ENCODE measurements at places on chromosomes 12 and 14.

DNA sequence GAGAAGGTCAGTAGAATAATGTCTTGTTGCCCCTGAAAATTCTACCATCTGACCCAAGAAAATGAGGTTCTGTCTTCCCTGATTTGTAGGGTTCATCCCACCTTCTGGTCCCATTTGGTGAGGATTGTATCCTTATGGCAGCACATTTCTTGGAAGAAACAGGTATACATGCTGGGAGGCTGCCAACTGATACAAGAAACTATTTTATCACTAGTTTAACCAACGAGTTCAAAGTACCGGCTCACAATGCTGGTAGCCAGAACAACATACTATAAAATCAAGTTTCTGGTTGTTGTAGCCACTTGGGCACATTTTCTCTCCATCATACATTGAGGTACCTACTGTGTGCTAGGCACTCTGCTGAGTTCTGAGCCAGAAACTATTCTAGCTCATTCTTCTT lies 7.1 kb upstream of the KCNH3 start:
- no peak for DNase-seq

DNA sequence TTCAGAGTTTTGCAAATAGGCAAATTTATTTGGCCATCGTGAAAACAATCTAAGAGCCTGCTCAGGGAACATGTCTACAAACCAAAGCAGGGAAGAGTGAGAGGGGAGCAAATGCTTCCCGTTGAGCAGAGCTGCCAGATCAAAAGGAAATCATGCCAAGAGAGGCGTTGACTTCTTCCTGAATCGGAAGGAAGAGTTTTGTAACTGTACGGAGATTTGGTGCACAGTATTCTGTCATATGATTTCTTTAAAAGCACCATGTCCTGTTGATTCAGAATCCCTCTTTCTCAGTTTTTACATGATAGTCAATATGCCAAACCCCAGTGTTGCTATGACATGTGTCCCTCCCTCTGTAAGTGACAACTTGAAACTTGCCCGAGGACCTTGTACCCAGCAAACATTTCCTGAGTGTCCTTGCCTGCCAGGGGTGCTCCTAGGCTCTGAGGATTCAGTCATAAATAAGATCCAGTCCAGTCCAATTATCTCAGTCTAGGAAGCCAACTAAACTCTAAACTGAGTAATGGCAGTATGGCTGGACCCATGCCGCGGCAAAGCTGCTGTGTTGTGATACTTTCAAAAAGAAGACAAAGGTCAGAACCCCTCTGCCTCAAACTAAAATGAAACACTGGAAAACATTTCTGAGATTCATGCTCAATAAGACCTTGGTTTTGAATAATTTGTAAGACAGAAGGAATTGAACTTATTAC lies 300.1 kb upstream of the FKBP4 start:
- DNase-seq: no peak

- no peak for DNase-seq
Measured at GRCh38 chr12:3220382-3221321, 143.5 kb downstream of the TSPAN9 start.

DNA sequence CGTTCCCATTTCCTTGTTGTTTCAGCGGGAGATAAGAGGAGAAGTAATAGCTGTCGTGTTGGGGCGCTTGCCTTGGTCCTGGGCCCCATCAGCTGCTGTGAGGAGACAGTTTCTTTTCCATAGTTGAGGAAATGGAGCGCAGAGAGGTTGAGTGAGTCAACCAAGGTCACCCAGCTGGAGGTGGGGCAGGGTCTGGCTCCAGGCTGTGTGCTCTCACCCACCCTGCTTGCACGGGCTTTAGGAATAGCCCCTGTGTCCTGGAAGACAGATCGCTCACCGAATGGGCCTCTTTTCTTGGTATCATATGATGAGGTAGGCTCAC lies 165.7 kb upstream of the RTL1 start:
- DNase-seq: no peak

GRCh38 chr12:8648576-8649205 lies 13.9 kb downstream of the MFAP5 start:
- no peak for DNase-seq

DNA sequence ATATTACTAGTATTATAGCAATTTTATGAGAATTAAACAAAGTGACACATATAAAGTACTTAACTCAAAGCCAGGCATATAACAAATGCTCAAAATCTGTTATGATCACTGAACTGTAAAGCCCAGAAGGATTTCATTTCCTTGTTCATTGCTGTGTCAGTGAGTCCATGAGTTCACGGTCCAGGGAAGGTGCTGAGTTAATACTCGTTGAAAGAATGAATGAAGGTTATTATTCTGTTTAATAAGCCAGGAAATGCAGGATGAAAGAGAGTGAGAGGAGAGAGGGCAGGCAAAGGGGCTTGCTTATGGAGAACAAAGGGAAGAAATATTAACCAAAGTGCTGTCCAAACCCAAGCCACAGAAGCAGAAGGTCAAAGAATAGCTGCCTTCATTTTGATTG lies 40.2 kb upstream of the NT5DC3 start:
- no peak for DNase-seq

- no peak for DNase-seq
Measured at GRCh38 chr12:95130096-95130495, 56.7 kb upstream of the NR2C1 start.

DNA sequence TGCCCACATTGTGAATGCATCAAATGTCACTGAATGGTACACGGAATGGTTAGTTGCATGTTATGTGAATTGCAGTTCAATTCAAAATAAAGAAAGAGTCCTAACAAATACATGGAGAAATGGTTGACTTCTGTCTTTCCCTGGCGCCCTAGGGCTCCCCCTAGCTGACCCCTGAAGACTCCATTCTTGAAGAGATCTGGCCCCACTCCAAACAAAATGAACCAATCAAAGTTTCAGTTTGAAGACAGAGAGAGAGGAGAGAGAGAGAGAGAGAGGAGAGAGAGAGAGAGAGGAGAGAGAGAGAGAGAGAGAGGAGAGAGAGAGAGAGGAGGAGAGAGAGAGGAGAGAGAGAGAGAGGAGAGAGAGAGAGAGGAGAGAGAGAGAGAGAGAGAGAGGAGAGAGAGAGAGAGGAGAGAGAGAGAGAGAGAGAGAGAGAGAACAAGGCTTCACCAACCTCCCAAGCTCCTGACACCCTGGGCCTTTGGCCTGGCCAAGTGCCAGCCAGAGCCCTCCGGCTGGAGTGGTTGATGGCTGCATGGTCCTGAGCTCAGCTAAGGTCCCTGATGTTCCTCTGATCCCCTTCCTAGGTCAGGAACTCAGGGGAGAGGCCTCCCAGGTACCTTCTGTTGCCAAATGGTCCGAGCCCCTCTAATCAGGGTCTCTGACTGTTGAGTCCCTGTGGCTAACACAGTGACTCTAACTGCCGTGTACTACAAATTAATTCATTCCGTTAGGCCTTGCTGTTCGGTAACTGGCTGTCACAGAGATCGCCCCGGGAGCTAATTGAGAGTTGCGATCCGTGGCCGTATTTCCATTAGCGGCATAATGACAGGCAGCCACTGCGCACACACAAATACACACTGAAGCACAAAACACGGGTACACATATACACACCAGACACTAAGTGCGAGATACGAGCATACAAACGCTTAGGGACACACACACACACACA lies 188.8 kb downstream of the ESRRB start:
- no peak for DNase-seq

All from central memory CD4-positive, alpha-beta T cell (primary cell).